ENCODE measurements at places on chromosomes 5 and 9.

- no peak for DNase-seq
Observed at GRCh38 chr9:132995879-132996278, 17.4 kb downstream of the GFI1B start.

GRCh38 chr5:37005946-37006540 lies 129.5 kb downstream of the NIPBL start:
- DNase-seq, result no peak

DNA sequence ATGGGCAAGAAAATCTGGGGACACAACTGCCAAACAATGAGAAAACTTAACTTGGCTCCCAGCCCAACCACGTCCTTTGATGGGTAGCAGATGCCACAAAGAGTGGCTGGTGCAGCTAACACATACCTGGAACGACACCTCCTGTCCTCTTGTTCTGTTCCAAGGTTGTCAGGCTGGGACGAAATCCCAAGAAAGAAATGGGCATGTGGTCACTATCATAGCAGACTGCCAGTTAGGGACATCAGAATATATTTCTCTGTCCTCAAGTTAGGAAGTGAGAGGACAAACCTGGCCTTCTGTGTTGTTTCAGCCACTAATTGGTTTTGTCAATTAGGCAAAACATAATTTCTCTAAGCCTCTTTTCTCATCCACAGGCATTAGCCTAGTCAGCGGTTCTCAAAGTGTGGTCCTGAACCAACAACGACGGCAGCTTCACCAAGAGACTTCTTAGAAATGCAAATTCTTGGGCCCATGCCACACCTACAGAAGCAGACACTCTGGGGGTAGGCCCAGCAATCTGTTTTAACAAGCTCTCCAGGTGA lies 63.4 kb downstream of the RAPGEF1 start:
- peak; percentile 22 for DNase-seq

- DNase-seq, result peak; percentile 64
Observed at GRCh38 chr9:89522261-89522958, 24.5 kb upstream of the SEMA4D start.

- no peak for DNase-seq
Observed at GRCh38 chr5:144510845-144511579, 340.3 kb downstream of the KCTD16 start.

DNA sequence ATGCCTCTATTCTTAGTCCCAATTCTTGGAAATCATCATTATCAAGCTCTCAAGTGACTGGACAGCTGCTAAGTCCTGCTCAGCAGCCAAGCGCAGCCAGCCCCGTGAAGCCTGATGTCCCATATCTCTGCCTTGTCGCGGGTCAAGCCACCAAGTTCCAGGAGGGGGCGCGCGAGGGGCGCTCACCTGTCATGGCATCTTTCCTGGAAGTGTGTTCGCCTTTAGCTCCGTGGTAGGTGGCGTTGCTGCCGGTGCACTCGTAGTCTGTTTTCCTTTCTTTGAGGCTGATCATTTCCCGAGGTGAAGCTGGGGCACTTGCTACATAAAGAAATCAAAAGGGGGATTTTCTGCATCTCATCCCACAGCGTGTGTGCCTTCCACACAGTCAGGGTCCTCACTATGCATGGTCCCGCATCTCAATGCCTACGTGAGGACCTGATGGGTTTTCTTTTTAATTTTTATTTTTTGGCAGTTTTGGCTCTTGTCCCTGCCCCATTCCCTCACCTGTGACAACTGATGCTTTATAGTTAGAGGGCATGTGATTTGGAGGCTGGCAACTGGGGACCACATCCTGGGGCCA lies 227.0 kb upstream of the DAP start:
- peak; percentile 77 for DNase-seq

- DNase-seq, result no peak
Observed at GRCh38 chr5:33462456-33462855, 21.7 kb downstream of the TARS1 start.

- DNase-seq, result no peak
Observed at GRCh38 chr9:116928289-116928688, 241.2 kb downstream of the TRIM32 start.

DNA sequence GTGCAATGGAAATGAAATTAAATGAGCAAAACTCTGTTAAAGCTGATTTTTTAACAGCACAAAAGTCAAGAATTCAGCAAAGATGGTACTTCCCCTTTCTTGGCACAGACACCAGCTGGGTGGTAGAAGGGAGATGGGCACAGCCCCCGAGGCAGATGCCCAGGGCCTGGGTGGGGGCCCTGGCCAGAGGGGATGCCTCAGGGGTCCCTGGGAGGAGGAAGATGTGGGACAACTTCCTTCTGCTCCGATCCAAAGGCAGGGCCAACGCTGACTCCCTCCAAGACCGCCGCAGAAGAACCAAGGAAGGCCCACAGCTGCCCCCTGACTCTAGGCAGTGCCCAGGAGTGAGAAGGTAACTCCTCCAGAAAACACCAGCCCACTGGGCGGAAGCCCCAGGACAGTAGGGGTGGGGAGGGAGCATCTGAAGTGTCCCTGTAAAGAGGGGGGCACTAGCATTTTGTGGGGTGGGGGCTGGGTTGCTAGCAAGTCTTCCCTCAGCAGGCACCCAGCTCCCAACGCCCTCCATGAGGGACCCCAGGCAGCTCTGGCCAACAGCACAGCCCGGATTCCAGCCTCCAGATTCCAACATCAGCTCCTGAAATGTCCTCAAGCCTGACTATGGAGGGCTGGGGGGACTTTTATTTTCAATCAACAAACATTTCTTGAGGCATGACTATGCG lies 4.9 kb downstream of the NACC2 start:
- DNase-seq, result no peak

DNA sequence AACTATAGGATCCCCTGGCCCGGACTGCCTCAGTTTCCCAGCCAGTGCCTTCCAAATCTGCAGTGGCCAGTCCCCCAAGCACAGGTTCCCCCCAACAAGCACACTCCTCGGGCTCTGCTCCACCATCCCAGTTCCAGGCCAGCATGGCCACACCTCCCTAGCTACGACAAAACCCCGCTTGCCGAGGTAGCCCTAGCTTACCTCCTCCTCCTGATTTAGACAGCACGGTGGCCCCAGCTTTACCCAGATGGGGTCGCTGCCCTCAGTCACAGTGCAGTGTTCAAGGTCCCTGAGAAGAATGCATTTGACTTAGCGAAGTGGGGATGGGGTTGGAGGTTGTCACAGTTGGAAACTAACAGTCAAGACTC lies 40.8 kb upstream of the GARNL3 start:
- no peak for DNase-seq

- no peak for DNase-seq
Observed at GRCh38 chr5:90015584-90016018, 394.0 kb downstream of the CETN3 start.

DNA sequence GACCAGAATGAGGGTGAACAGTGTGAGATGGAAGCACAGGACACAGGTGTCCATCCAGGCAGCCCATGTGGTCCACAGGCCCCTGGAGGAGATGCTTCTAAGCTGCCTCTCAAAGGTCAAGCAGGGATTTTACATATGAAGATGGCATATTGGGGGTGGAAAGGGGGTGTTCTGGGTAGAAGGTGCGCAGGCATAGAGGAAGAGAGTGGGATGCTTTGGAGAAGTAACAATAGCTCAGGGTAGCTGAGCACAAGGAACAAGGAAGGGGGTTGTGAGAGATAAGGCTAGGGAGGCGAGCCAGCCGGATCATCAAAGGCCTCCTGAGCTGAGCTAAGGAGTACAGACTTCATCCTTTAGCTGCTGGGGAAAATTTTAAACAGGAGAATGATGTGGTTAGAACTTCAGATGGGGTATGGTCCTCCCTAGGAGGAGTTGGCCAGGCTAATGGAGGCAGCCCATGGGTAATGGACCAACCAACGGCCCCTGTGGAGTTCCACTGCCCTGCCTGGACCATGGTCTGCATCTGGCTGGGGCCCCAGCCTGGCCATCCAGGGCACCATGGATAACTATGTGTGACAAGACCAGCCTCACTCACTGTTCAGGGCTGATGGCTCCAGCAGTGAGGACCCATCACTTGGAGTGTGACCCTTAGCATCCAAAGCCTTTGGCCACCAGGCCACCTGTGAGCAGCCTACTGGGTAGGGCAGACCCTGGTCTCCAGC lies 86.8 kb upstream of the TBC1D2 start:
- no peak for DNase-seq

GRCh38 chr5:122971333-122971732 lies 65.2 kb downstream of the PPIC start:
- DNase-seq, result no peak

DNA sequence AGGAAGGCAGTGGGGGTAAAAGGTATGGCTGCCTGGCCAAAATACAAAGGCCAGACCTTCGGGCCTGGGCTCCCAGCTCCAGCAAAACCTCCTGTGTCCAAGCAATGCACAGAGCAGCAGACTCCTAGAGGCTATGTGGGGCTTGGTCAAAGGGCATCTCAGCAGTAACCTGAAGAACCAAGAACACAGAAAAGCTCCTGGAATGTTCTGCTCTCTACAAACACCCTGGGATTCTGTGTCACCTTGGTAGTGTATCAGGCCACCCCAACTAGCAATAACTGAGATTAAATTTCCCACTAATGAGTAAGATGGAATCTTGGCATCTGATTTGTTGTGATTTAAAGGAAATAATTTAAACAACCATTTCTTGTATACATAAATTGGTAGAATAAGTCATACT lies 158.6 kb downstream of the GLIS3 start:
- no peak for DNase-seq

DNA sequence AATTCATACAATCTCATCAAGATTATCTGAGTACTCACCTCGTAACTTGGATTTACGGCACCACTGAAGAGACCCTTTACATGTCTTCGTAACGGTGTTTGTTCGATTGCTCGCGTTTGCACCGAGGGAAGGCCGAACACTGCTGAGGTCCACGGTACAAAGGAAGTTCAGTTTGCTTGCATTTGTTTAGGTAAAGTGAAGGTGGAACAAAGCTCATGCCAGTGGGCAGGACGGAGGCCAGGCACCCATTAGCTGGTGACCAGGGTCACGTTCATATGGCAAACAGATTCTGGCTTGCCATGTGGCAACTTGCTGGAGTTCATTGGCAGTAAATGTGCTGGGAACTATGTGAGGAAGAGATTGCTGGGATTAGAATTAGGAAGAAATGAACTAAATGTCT lies 164.8 kb downstream of the MACROH2A1 start:
- no peak for DNase-seq

DNA sequence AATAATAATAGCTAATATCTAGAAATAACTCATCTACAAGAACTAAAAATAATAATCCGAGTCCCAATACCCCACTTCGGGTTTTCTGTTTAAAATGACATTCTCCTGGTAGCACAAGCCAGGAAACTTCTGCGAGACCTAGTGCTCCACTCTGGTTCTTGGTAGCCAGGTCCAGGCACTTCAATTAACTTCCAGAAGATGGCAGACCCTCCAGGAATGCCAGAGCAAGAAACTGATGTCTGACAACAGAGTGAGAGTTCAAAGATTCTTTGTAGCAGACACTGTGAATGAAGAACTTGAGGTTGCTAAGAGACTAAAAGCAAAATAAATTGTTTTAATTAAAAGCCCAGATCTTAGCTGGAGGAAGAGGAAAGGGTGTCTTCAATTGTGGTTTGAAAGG lies 1963.3 kb upstream of the CDH9 start:
- DNase-seq, result no peak

- no peak for DNase-seq
Observed at GRCh38 chr5:144202726-144203125, 32.1 kb downstream of the KCTD16 start.

DNA sequence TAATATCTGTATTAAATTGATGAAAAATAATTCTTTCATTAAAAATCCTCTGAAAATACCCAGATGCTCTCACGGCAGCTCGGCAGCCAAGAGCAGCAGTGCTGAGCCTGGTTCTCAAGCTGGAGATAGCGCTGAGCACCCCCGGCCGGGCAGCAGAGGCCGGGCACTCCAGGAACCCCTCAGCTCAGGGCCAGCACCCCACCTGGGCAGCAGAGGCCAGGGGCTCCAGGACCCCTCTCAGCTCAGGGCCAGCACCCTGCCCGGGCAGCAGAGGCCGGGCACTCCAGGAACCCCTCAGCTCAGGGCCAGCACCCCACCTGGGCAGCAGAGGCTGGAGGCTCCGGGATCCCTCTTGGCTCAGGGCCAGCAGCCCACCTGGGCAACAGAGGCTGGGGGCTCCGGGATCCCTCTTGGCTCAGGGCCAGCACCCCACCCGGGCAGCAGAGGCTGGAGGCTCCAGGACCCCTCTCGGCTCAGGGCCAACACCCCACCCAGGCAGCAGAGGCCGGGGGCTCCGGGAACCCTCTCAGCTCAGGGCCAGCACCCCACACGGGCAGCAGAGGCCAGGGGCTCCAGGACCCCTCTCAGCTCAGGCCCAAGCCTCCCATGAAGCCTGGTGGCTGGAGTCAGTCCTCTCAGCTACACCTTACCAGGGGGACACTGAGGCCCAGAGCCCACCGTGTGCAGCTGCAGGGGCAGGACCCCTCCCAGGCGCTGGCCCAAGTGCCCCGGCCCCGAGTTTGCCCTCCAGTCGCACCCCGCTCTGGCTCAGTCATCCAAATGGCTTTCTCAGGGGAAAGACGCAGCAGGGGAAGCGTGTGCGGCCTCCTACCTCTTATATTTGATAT lies 21.7 kb downstream of the CLPTM1L start:
- DNase-seq, result no peak

- DNase-seq, result no peak
Observed at GRCh38 chr5:163978897-163979296, 473.5 kb downstream of the MAT2B start.

GRCh38 chr5:2224689-2225088 lies 342.0 kb upstream of the IRX4 start:
- no peak for DNase-seq

GRCh38 chr5:163825661-163826060 lies 320.2 kb downstream of the MAT2B start:
- DNase-seq, result no peak

GRCh38 chr5:94094793-94095441 lies 353.5 kb upstream of the POU5F2 start:
- DNase-seq, result no peak

- DNase-seq, result peak; percentile 6
Observed at GRCh38 chr9:36218411-36218901, 27.7 kb downstream of the CLTA start.

GRCh38 chr5:126998201-126998631 lies 32.1 kb downstream of the MARCHF3 start:
- no peak for DNase-seq

DNA sequence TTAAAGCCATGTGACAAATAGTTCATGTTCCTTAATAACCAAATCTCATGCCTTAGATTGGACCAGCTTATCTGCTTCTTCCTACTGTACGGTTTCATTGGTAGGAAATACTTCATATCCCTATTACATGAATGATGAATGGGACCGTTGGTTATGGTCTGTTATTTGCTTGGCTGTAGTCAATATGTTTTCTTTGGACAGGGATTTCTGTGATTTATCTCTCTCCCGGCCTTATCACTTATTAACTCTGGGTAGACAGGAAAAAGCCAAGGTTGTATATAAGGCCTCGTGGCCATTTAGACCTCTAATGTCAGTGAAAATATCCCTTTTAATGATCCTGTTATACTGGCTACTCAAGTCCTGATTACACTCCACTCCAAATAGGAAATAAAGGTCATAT lies 330.6 kb downstream of the EBF1 start:
- DNase-seq, result no peak

GRCh38 chr9:8856396-8857067 lies 1057.0 kb upstream of the DMAC1 start:
- no peak for DNase-seq
